Activated T-cell treated with anti-CD3 and anti-CD28 coated beads, Interleukin-2, amount 50 U/mL, for 24 hours (primary cell): ENCODE measurements at places on chromosomes 4 and X.

- no peaks in the 10 kb centered on the region for H3K4me1 ChIP-seq
- H3K27me3 ChIP-seq: peaks cover 22% of the 10 kb centered on the region
- H3K36me3 ChIP-seq: no peaks in the 10 kb centered on the region
- H3K4me3 ChIP-seq: no peak overlapping the region
- H3K27ac ChIP-seq: no peak overlapping the region
- no peak for DNase-seq
Observed at GRCh38 chr4:122038896-122039295, 87.0 kb upstream of the TRPC3 start.

DNA sequence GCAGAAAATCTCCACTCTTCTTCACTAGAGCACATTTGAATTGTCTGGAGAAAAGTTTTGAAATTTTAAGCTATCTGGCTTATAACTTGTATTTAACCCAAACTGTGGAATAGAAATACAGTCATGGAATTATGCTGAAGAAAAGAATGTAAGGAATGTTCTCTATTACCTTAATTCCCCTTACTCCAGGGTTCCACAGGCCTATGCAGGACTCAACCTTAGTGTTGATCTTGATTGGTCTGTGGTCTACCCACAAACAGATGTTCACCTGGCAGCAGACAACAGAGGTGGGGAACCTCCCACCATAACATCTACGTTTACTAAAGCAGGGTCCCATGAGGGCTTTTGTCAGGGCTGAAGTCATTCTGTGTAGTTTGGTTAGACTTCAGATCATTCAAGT lies 189.3 kb upstream of the GPRIN3 start:
- no peak overlapping the region for H3K27ac ChIP-seq
- DNase-seq: no peak
- peaks cover 12% of the 10 kb centered on the region for H3K27me3 ChIP-seq
- no peaks in the 10 kb centered on the region for H3K36me3 ChIP-seq
- no peaks in the 10 kb centered on the region for H3K4me1 ChIP-seq

DNA sequence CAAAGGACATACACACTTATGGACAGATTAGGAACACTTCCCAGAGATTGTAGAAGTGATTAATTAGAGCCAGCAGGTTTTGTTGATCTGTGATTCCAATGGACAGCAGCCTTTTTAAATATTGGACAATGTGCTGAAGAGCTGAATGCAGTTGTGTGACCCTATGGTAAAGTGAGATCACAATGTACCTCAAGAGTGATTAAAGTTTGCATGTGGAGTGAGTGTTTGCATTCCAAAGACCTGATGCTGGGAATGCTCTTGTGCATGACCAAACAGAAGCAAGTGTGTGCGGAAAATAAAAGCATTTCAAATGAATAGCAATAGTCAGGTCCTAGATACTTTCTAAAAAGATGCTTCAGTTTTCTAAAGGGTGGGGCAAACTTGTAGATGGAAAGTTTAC lies 154.1 kb downstream of the BANK1 start:
- no peak overlapping the region for H3K4me3 ChIP-seq
- peaks cover 16% of the 10 kb centered on the region for H3K27me3 ChIP-seq
- H3K27ac ChIP-seq: no peak overlapping the region
- H3K36me3 ChIP-seq: no peaks in the 10 kb centered on the region
- DNase-seq: no peak

GRCh38 chr4:89026542-89026941 lies 30.4 kb downstream of the FAM13A start:
- no peak for DNase-seq
- peaks cover 3% of the 10 kb centered on the region for H3K27me3 ChIP-seq
- H3K36me3 ChIP-seq: no peaks in the 10 kb centered on the region
- H3K4me3 ChIP-seq: no peak overlapping the region
- H3K27ac ChIP-seq: no peak overlapping the region

DNA sequence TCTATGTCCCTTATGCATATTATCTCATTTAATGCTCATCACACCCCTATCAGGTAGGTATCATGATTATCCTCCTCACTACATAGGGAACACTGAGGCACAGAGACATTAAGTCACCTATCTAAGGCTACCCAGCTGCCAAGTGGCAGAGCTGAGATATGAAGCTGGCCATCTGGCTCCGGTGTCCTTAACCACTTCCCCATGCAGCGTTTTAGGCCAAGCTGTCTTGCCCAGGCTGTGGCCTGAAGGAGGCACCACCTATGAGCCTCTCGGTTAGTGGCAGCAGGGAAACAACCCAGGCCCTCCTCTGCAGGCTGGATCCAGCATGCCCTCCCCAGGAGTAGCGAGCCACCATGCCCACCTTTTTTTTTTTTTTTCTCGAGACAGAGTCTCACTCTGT lies 16.3 kb downstream of the PJA1 start:
- no peaks in the 10 kb centered on the region for H3K36me3 ChIP-seq
- no peak overlapping the region for H3K4me3 ChIP-seq
- H3K4me1 ChIP-seq: peaks cover 2% of the 10 kb centered on the region
- H3K27me3 ChIP-seq: peaks cover 42% of the 10 kb centered on the region
- no peak overlapping the region for H3K27ac ChIP-seq
- DNase-seq: peak; percentile 6

GRCh38 chr4:158906073-158906472 lies 137.2 kb downstream of the FNIP2 start:
- H3K27ac ChIP-seq: no peak overlapping the region
- no peak for DNase-seq
- H3K4me3 ChIP-seq: no peak overlapping the region
- H3K4me1 ChIP-seq: peaks cover 21% of the 10 kb centered on the region
- peaks cover 51% of the 10 kb centered on the region for H3K36me3 ChIP-seq

DNA sequence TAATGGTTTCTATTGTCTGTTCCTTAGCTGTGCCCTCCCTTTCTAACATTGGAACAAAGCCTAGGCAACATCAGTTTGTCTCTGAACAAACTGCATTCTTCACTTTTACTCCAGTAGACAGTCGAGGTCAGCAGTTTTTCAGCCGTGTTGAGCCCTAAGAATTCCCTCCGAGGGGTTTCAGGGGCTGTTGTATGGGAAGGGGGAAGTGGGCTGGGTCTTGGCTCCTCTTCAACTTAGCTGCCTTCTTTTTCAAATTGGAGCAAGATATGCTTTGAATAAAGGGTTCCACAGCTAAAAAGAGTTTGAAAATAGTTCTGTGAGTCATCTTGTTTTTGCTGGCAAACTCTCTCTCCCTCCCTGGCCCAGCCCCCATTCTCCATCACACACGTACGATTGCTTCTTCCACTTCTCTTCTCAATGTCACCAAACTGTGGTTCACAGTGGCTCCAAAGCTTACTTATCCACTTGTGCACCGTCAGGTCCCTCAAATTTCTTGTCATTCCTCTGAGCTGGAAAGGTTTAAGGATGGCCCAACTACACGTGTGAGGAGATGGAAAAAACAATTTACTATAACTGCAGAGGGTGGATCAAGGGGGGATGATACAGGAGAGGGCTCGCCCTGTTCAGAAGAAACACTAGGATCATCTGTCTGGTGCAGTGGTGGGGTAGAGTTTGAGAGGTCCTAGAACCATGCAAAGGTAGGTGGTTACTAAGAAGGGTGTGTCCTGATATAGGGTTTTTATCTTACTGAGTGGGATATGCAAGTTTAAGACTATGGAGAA lies 9.2 kb upstream of the MAML3 start:
- H3K27ac ChIP-seq: no peak overlapping the region
- no peaks in the 10 kb centered on the region for H3K36me3 ChIP-seq
- H3K27me3 ChIP-seq: peaks cover 4% of the 10 kb centered on the region
- H3K4me3 ChIP-seq: no peak overlapping the region
- no peak for DNase-seq

GRCh38 chrX:9683350-9683749 lies 82.3 kb downstream of the GPR143 start:
- peaks cover 3% of the 10 kb centered on the region for H3K27me3 ChIP-seq
- no peak overlapping the region for H3K4me3 ChIP-seq
- H3K27ac ChIP-seq: no peak overlapping the region
- peaks cover 5% of the 10 kb centered on the region for H3K4me1 ChIP-seq
- H3K36me3 ChIP-seq: peaks cover 65% of the 10 kb centered on the region

- H3K4me1 ChIP-seq: no peaks in the 10 kb centered on the region
- no peaks in the 10 kb centered on the region for H3K36me3 ChIP-seq
- H3K27me3 ChIP-seq: no peaks in the 10 kb centered on the region
Observed at GRCh38 chr4:151291485-151291884, 14.5 kb downstream of the PRSS48 start.

GRCh38 chr4:7788193-7788592 lies 151.5 kb downstream of the AFAP1 start:
- no peak for DNase-seq
- no peaks in the 10 kb centered on the region for H3K27me3 ChIP-seq

- no peak overlapping the region for H3K27ac ChIP-seq
- peaks cover 82% of the 10 kb centered on the region for H3K36me3 ChIP-seq
- H3K27me3 ChIP-seq: no peaks in the 10 kb centered on the region
- no peaks in the 10 kb centered on the region for H3K4me1 ChIP-seq
Observed at GRCh38 chr4:182876427-182876826, 40.8 kb downstream of the DCTD start.

- H3K36me3 ChIP-seq: no peaks in the 10 kb centered on the region
- no peak overlapping the region for H3K4me3 ChIP-seq
- peaks cover 13% of the 10 kb centered on the region for H3K27me3 ChIP-seq
- H3K4me1 ChIP-seq: no peaks in the 10 kb centered on the region
Observed at GRCh38 chrX:115459883-115460880, 100.8 kb upstream of the PLS3 start.

GRCh38 chr4:2534904-2535375 lies 1.5 kb upstream of the FAM193A start:
- H3K4me1 ChIP-seq: peaks cover 22% of the 10 kb centered on the region
- peak overlapping the region; percentile 89 for H3K4me3 ChIP-seq
- DNase-seq: no peak
- peak overlapping the region; percentile 98 for H3K27ac ChIP-seq
- H3K27me3 ChIP-seq: no peaks in the 10 kb centered on the region
- peaks cover 18% of the 10 kb centered on the region for H3K36me3 ChIP-seq

- H3K27ac ChIP-seq: no peak overlapping the region
- H3K27me3 ChIP-seq: peaks cover 7% of the 10 kb centered on the region
- no peak for DNase-seq
- H3K4me3 ChIP-seq: no peak overlapping the region
Observed at GRCh38 chr4:17366496-17366895, 145.4 kb downstream of the QDPR start.

DNA sequence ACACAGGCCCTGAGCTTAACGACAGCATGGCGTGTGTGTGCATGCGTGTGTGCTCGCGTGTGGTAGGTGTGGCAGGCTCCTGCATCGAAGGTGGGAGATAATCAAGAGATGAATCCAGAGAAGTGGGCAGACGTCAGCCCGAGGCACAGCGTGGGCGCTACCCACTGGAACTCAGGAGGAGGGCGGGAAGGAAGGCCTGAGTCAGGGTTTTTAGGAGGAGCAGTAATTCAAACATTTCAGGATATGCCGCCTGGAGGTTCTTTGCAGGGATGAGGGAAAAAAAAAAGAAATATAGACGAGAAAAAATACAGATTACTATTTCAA lies 66.3 kb upstream of the STX18 start:
- no peak for DNase-seq
- H3K4me3 ChIP-seq: no peak overlapping the region
- no peak overlapping the region for H3K27ac ChIP-seq

- DNase-seq: no peak
- no peaks in the 10 kb centered on the region for H3K36me3 ChIP-seq
- H3K4me3 ChIP-seq: no peak overlapping the region
- H3K4me1 ChIP-seq: peaks cover 3% of the 10 kb centered on the region
Observed at GRCh38 chrX:69504626-69505612, 793 bp downstream of the NALF2 start.

GRCh38 chrX:10106806-10107205 lies 50.0 kb upstream of the CLCN4 start:
- peaks cover 5% of the 10 kb centered on the region for H3K36me3 ChIP-seq
- peak overlapping the region; percentile 75 for H3K27ac ChIP-seq
- H3K4me3 ChIP-seq: peak overlapping the region; percentile 10
- DNase-seq: no peak
- peaks cover 59% of the 10 kb centered on the region for H3K4me1 ChIP-seq

- no peaks in the 10 kb centered on the region for H3K36me3 ChIP-seq
- no peaks in the 10 kb centered on the region for H3K27me3 ChIP-seq
- DNase-seq: no peak
- no peak overlapping the region for H3K27ac ChIP-seq
- H3K4me1 ChIP-seq: no peaks in the 10 kb centered on the region
Observed at GRCh38 chrX:116285501-116285900, 115.0 kb downstream of the AGTR2 start.

GRCh38 chr4:53015681-53016080 lies 153.6 kb downstream of the RASL11B start:
- H3K4me3 ChIP-seq: no peak overlapping the region
- peaks cover 34% of the 10 kb centered on the region for H3K4me1 ChIP-seq
- no peak overlapping the region for H3K27ac ChIP-seq
- H3K27me3 ChIP-seq: no peaks in the 10 kb centered on the region

DNA sequence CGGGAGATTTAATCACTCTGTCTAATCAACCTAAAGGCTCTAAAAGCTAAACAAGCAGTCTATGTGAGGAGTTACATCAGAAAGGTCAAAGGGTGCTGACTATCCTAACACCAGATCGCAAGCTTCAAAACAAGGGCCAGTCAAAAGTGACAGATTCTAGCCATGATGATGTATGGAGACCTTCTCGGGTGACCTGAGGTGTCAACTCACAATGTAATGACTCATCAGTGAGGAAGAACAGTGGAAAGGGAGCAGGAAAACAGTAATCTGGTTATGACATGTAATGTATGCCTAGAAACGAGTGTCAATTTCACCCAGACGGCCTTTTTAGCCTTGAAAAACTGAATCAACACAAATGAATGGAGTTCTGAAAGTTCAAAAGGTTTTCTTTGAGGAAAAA lies 375.3 kb downstream of the IDS start:
- no peak overlapping the region for H3K4me3 ChIP-seq
- no peak for DNase-seq
- no peak overlapping the region for H3K27ac ChIP-seq
- peaks cover 15% of the 10 kb centered on the region for H3K27me3 ChIP-seq
- H3K36me3 ChIP-seq: no peaks in the 10 kb centered on the region

- no peak overlapping the region for H3K4me3 ChIP-seq
- H3K27ac ChIP-seq: no peak overlapping the region
- peaks cover 2% of the 10 kb centered on the region for H3K36me3 ChIP-seq
- DNase-seq: no peak
Observed at GRCh38 chrX:10052906-10053625, 85.9 kb downstream of the CLDN34 start.
